ENCODE measurements at places on chromosomes 13 and 19.

GRCh38 chr19:7823686-7824301, 6.2 kb upstream of the EVI5L start:
- DNase-seq, result no peak

- no peak for DNase-seq
Observed at GRCh38 chr13:21744149-21744548, 73.3 kb downstream of the FGF9 start.

DNA sequence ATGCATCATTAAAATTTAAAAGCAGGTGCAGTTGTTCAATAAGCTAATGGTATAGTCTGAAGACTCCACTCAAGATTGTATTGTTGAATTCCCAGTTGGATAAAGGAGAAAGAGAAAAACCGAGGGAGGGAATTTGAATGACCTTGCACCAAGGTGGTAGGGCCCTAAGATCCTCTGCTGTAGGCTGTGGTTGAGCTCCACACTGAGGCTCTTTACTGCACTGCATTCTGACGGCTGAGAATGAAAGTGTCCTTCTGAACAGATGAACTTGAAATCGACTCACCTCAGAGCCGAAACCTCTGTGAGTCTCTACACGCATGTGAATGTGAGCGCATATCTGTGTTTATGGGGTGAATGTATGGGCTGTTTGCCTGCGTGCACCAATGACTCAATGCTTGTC, 388.9 kb upstream of the DACH1 start:
- no peak for DNase-seq

DNA sequence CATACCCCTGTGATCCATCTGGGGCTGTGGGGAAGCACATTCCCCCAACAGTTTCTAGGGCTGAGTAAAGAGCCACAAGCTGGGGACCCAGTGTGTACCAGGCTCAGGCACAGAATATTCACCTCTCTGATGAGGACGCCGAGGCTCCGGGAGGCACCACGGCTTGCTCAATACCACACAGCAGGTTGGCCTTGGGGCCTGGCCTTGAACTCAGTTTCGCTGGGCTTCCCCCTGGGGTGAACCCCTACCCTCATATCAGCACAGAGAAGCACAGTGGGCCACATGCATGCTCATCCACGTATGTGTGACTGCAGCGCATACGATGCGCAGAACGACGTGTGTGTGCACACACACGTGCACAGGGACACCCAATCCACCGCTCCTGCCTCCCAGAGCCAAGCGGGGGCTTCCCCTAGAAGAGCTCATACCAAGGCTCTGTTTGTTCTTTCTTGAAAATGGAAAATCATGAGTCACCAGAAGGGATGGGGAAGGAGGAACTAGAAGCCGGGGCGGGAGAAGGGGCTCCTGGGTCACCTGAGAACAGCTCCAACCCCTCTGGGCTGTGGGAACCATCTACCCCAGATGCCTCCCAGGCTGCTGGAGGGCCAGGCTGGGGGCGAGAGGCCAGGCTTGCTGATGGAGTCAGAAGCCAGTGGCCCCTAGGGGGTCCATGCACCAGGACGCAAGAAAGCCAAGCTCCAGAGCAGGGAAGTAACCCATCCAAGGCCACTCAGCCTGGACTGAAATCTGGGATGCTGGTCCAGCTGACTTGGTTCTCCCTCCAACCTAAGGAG, 4.9 kb upstream of the PDE4C start:
- no peak for DNase-seq

- DNase-seq, result no peak
Observed at GRCh38 chr13:42883771-42884467, 102.5 kb downstream of the FAM216B start.

DNA sequence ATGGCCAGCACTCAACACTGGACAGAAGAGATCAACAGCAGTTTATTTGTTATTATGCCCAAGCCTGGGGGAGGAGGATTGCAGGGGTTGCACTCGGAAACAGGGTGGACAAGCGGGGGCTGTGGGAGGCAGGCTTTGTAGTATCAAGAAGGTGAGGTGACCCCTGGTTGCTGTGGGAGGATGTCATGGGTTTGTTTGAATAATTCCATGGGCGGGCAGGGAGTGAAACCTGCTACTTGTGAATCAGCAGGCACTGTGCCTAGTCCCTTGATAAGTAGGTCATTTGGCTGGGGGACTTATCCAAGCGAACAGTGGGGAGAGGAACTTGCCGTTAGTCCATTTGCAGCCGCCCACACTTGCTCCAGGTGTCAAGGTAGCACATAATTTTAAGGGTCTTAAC, 84.4 kb upstream of the KCTD15 start:
- DNase-seq, result no peak

DNA sequence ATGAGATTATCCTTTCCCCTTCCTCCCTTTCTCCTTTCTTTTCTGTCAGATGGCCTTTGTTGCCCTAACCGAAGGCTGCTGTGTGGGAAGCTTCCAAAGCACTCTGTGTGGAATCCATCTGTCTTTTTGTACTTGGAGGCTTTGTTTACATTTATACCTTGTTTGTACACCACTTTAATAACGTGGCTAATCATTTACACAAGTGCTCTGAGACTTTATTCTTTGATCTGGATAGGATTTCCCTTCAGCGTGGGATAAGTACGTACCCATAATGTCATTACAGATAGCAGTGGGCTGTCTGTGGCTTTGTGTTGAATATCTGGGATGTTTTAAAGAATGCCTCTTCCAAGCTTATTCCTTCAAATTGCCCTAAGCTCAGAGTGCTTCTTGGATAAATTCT, 684.7 kb upstream of the SLITRK5 start:
- DNase-seq, result no peak

DNA sequence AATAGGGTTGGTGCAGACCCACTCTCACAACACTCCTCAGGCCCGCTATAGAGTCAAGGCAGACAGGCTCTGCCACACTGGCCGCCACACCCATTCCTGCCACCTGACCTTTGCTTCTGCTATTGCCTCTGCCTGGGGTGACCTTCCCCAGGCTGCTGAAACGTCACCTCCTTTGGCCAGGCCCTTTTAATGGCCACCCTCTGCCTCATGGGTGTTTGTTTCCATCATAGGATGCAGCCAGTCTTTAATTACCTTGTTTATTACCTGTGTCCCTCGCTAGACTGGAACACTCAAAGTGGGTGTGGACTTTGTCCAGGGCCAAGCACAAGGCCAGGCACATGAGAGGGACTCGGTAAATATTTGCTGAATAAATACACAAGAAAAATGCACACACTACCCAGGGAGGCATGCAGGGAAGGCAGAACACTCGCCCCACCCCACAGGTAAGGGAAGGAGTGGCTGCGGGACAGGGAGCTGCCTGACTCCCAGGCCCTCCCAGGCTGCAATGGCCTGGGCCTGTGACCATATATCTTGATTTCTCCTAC, 3.2 kb downstream of the LSM4 start:
- DNase-seq, result no peak

GRCh38 chr13:49935171-49936074, 717 bp downstream of the SPRYD7 start:
- no peak for DNase-seq

GRCh38 chr19:2035590-2035991, 15.5 kb downstream of the MKNK2 start:
- DNase-seq, result no peak

DNA sequence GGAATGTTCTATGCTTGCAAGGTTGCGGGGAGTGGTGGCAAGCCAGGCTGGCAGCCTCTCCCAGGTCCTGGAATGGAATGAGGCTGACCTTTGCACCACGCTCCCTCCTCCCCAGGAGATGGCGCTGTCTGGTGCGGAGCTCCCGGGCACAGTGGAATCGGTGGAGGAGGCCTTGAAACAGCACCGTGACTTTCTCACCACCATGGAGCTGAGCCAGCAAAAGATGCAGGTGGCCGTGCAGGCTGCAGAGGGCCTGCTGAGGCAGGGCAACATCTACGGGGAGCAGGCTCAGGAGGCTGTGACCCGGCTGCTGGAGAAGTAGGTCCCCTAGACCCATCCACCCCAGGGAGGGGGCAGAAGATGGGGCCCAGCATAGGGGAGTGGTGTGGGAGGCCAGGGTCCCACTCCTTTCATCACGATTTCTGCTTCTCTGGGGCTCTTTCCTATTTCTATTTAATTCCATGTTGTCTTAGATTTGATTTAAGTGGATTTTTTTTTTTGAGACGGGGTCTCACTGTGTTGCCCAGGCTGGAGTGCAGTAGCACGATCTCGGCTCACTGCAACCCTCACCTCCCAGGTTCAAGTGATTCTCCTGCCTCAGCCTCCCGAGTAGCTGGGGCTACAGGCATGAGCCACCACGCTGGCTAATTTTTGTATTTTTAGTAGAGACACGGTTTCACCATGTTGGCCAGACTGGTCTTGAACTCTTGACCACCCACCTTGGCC, 53.2 kb upstream of the SHKBP1 start:
- DNase-seq, result no peak

DNA sequence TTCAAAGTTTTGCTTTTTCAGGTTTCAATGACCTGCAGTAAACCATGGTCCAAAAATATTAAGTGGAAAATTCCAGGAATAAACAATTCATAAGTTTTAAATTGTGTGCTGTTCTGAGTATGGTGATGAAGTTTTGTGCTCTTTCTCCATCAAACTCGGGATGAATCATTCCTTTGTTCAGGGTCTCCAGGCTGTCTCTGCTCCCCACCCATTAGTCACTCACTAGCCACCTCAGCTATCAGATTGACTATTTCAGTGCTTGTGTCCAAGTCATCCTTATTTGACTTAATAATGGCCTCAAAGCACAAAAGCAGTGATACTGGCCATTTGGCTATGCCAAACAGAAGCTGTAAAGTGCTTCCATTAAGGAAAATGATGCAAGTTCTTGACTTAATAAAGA, 1140.4 kb downstream of the EFNB2 start:
- no peak for DNase-seq
